ENCODE measurements at places on chromosomes 13 and 19.

DNA sequence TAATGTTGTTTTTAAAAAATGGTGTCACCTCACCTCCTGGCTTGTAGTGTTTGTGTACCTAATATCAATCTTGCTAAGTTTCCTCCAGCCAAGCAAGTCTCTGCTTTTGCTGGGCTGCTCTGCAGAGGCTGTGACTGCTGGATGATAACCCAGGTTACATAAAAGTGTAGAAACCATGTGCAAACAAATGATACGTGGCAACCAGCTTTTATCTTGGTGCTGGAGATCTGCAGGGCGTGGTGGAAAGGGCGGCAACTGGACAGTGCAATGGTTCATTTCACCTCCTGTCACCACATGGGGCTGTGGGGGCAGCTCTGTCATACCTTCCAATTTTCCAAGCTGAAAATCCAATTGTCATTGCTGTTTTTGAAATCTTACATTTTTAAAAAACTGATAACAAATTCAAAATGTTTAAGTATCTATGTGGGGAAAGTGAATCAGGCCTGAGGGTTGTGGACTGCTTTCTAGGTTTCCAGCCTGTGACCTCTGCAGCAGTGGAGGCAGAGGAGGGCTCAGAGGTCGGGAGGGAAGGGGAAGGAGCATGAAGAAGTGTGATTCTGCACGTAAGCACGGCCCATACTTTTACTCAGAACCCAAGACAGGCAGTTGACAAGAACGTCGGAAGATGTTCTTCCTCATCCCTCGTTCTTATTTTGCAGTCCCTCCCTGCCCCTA, 9.7 kb downstream of the GPR42 start:
- DNase-seq = no peak

- DNase-seq = no peak
These were observed 5.7 kb upstream of the CDC42EP5 start for GRCh38 chr19:54478677-54479266.

GRCh38 chr19:14023404-14024235, 4.3 kb upstream of the RLN3 start:
- no peak for DNase-seq

DNA sequence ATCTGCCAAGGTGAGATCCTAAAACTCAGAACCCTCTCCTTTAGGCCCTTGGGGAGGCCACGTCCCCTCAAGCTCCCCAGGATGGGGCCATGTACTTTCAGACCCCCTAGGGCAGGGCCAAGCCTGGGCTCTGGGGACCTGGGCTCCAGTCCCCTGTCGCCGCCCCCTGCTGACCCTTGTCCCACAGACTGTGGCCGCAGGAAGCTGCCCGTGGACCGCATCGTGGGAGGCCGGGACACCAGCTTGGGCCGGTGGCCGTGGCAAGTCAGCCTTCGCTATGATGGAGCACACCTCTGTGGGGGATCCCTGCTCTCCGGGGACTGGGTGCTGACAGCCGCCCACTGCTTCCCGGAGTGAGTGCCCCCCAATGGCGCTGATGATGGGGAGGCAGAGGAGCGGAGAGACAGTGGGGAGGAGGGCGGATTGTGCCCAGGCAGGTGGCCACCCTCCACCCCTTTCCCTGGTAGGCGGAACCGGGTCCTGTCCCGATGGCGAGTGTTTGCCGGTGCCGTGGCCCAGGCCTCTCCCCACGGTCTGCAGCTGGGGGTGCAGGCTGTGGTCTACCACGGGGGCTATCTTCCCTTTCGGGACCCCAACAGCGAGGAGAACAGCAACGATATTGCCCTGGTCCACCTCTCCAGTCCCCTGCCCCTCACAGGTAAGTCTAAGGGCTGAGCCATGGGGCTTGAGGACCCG, 18.8 kb downstream of the HPN start:
- no peak for DNase-seq

- DNase-seq = no peak
These were observed 31.9 kb upstream of the USPL1 start for GRCh38 chr13:30585748-30586262.

DNA sequence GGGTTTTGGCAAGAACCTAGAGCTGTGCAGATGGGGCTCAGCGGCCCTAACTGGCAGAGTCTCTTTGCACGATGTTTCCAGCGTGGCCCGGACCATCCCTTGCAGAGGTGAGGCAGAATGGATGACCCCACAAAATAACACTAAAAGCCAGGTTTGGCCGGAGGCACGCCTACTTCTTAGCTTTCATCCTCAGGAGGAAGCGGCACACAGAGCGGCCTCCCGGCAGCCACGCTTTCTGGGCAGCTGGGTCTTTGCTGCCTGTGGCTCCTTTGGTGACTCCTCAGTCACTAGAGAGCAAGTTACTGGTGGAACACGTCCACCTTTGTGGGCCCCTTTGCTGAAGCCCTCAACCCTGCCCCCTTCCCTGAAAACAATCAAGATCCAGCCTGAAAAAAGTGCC, 25.2 kb downstream of the TEX29 start:
- no peak for DNase-seq

GRCh38 chr13:28659621-28659970, 666 bp downstream of the POMP start:
- DNase-seq = no peak

- DNase-seq = no peak
These were observed 44.4 kb downstream of the TSHZ3 start for GRCh38 chr19:31304831-31305312.

GRCh38 chr19:48668332-48668731, 4.5 kb downstream of the NTN5 start:
- DNase-seq = no peak

GRCh38 chr13:28429685-28430290, 65.1 kb downstream of the FLT1 start:
- no peak for DNase-seq

DNA sequence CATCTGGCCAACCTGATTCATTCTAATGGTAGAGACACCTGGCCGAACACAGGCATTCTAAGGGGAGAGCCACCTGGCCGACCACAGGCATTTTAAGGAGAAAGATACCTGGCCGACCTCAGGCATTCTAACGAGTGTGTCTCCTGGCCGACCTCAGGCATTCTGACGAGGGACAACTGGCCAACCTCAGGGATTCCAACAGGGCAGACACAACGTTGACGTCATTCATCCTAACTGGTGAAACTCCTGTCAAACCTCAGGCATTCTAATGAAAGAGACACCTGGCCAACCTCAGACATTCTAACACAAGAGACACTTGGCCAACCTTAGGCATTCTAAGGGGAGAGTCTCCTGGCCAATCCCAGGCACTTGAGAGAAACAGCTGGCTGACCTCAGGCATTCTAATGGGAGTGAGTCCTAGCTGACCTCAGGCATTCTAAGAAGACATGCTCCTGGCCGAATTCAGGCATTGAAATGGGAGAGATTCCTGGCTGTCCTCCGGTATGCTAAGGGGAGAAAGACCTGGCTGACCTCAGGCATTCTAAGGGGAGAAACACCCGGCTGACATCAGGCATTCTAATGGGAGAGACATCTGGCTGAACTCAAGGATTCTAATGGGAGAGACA, 1352.5 kb downstream of the UQCRFS1 start:
- DNase-seq = no peak

DNA sequence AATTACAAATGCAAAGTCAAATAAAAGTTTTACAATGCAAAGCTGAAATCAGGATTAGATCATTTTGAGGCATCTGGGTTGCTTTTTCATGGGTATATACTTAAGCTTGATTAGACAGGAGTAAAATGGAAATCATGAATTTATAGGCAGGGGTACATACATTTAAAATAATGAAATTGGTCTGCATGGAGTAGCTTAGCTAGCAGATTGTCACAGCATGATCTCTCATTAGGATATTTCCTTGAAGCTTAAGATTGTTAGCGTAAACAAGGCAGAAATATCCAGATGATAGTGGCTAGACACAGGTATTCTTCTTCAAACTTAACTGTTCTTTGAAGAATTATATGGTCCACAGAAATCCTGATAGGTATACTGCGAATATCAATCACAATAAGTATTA, 1627.0 kb upstream of the PCDH20 start:
- no peak for DNase-seq

DNA sequence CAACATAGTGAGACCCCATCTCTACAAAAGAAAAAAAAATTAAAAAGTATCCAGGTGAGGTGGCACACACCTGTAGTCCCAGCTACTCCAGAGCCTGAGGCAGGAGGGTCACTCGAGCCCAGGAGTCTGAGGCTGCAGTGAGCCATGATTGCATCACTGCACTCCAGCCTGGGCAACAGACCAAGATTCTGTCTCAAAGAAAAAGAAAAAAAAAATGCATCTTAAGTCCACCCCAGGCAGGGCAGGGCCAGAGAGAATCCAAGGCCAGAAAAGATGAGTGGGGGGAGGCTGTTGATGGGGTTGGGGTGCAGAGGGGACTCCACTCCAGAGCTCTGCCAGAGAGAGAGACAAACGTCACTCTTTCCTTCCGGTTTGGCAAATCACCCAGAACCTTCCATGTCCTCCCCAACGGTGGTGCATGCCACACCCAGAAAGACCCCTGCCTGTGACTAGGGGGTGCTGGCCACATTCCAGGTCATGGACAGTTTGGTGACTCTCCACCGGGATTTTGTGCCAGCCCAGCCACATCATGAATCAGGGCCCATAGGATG, 431 bp downstream of the FUT3 start:
- no peak for DNase-seq

GRCh38 chr13:53012707-53013106, 15.9 kb upstream of the OLFM4 start:
- no peak for DNase-seq

- DNase-seq = peak; percentile 71
These were observed 550 bp downstream of the CERS4 start for GRCh38 chr19:8209462-8210378.

- DNase-seq = no peak
These were observed 76.9 kb downstream of the FOXO1 start for GRCh38 chr13:40589285-40590109.

DNA sequence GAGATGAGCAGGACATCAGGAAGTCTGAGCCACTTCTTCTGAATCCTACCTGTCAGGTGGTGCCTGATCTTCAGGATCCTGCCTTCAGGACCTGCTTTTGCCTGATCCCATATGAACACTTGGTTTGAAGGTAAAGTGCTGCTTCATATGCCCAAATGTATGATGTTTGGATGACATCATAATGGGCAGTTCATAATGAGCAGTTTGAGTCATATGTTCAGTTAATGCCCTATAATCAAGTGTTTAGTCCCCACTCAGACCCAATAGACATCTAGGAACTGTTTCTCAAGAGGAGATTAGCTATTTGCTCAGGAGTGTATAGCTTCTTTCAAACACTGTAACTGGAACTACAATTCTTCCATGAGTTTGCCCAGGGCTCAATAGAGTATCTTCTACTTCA, 58.8 kb downstream of the POLR1D start:
- no peak for DNase-seq

- DNase-seq = no peak
These were observed 20.4 kb downstream of the RBM26 start for GRCh38 chr13:79385694-79386093.

- no peak for DNase-seq
These were observed 42.0 kb downstream of the CAPN12 start for GRCh38 chr19:38702278-38702677.

DNA sequence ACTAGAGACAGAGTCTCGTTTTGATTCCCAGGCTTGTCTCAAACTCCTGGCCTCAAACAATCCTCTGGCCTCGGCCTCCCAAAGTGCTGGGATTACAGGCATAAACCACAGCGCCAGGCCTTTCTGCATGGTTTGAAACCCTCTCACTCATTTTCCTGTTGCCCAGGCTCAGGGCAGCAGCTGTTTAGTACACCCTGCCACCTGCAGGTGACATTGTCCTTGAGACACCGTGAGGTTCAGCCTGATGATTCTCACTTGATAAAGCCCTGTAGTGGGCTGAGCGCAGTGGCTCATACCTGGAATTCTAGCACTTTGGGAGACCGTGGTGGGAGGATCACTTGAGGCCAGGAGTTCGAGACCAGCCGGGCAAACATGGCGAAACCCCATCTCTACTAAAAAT, 12.5 kb downstream of the IL12RB1 start:
- no peak for DNase-seq

DNA sequence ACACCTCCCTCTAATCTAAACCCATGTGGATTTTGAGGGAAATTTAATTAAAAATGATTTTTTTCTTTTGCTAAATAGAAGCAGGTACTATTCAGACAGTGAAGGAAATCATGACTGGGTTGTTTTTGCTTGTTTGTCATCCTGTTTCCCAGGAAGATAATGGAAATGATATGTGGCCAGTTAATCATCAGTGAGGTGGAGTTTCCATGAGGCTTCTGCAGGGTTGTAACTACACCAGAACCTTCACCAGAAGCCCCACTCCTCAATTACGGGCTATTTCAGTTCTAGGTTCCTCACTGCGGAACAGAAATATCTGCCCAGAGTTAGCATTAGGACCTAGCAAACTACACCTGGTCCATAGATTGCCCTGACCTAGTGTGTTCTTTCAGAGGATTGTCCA, 394.0 kb downstream of the DLEU7 start:
- DNase-seq = no peak

DNA sequence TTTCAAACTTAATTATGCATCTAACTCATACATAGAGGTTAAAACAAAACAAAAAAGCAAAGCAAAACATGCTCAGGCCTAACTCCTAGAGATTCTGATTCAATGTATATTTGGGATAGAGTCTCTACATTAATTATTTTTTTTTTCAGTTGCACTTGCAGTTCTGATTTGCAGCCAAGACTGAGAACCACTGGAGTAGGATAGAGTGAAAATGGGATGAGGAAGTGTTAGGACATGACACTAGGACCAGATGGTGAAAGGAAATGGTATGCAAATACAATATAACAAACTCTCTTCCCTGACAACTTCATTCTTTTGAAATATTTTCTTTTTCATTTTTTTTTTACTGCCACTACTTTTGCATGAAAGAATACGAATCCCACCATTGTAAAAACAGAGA, 1.8 kb downstream of the CCDC122 start:
- DNase-seq = no peak

- DNase-seq = no peak
These were observed 320.3 kb downstream of the SHISA2 start for GRCh38 chr13:25731536-25731935.

DNA sequence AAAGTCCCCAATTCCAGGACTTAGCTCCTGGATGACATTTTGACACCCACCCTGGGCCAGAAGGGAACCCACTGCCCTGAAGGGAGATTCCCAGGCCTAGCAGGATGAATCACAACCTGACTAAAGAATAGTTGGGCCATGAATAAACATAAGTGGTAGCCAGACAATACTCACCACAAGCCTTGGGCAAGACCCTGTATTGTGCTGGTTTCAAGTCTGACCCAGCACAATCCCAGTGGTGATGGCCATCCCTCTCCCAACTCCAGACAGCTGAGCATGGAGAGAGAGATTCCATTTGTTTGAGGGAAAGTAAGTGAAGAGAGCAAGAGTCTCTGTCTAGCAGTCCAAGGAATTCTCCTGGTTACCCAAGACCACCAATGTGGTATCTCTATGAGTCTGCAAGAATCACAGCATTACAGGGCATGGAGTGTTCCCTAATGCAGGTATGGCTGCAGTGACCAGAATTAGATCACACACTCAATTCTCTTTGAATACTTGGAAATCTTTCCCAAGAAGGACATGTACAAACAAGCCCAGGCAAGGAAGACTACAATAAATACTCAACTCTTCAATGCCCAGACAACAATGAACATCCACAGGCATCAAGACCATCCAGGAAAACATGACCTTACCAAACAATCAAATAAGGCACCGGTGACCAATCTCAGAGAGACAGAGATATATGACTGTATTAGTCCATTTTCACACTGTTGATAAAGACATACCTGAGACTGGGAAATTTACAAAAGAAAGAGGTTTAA, 158.0 kb downstream of the VWA8 start:
- no peak for DNase-seq

- DNase-seq = no peak
These were observed 79.1 kb upstream of the ZNF835 start for GRCh38 chr19:56750658-56751057.
